ENCODE measurements at places on chromosomes 7 and 10.

- DNase-seq: no peak
Observed at GRCh38 chr7:26714438-26714837, 150.0 kb downstream of the SKAP2 start.

DNA sequence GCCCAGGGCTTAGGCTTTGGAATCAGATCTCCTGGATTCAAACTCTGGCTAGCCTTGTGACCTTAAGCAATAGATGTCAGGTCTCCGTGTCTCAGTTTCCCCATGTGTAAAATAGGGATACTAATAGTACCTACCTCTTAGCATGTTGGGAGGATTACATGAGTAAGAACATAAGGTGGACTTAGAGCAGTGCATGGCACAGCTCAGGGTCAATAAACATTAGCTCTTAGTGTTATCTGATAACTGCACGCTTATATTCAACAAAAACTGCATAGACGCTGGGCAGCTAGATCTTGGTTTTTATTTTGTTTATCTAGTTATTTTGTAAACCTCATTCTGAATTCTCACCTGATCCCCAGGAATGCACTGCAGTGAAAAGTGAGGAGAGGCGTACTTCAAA is 17.2 kb downstream of the TBXAS1 start:
- no peak for DNase-seq

DNA sequence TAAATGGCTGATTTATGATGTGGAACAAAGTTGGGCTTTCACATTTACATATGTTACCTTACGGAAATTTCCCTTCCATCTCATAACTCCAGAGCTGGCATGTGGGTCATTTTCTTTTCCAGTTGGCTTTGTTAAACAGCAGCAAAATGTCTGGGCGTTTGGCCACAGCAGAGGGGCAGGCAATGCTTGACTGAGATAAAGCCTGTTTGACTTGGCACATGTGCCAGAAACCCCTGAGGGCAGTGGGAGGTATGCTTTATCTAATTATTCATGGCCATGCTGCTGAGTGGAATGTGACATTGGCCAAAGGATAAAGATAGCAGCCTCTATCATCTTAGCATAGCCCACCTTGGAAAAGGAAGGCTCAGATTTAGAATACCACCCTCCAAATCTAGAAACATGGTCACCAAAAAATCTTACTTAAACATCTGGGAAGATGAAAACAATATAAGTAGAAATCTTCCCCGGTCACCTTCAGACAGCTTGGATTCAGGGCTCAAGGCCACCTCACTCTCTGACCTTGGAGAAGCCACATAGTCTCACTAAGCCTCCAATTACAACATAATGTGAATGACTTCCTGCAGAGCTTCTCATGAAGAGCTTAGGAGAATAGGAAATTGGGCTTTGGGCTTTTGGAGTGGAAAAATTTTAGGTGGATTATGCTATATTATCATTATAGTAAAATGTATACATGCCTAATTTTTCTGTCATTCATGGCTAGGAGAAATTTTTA is 101.5 kb downstream of the GRM3 start:
- DNase-seq: no peak

- no peak for DNase-seq
Observed at GRCh38 chr10:104339469-104340110, 1.3 kb upstream of the ITPRIP start.

DNA sequence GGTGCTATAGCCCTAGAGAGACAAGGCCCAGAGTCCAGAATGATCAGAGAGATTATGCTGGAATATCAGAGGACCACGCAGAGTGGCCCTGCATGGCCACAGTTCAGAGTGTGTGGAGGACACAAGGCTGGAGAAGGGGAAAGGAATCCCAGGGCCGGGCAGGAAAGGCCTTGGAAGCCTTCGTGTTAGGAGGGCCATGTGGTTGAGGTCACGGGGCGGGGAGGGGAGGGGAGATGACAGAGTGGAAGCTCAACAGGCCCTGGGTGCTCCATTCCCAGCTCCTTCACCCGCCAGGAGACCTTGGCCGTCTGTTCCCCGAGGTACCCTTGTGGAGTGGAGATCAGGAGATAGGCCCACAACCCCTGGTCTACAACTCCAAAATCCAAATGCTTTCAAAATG is 13.2 kb upstream of the EN2 start:
- DNase-seq: no peak

GRCh38 chr10:71864911-71865361 is 13.9 kb upstream of the PSAP start:
- DNase-seq: no peak
